ENCODE measurements at places on chromosomes 13 and 19.

- no peak for DNase-seq
Measured at GRCh38 chr13:28137596-28137995, 749 bp upstream of the PAN3 start.

DNA sequence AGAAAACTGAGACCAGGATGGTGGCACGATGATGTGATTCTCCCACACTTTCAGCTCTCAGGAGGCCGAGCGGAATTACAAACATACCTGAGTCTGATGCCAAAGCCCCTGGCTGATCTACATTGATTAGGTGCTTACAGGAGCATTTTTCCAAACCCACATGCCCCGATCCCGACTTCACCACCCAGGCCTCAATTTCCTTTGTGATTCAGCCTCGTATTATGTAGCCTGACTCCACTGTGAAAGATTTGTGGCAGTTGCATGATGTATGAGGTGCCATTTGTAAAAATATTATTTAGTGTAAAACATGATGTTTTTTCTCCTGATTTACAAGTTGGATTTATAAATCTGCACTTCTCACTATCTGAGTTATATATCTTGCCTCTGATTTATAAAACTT, 118.0 kb downstream of the TSHZ3 start:
- no peak for DNase-seq

GRCh38 chr19:1769645-1769985, 16.3 kb downstream of the ONECUT3 start:
- DNase-seq, result no peak

DNA sequence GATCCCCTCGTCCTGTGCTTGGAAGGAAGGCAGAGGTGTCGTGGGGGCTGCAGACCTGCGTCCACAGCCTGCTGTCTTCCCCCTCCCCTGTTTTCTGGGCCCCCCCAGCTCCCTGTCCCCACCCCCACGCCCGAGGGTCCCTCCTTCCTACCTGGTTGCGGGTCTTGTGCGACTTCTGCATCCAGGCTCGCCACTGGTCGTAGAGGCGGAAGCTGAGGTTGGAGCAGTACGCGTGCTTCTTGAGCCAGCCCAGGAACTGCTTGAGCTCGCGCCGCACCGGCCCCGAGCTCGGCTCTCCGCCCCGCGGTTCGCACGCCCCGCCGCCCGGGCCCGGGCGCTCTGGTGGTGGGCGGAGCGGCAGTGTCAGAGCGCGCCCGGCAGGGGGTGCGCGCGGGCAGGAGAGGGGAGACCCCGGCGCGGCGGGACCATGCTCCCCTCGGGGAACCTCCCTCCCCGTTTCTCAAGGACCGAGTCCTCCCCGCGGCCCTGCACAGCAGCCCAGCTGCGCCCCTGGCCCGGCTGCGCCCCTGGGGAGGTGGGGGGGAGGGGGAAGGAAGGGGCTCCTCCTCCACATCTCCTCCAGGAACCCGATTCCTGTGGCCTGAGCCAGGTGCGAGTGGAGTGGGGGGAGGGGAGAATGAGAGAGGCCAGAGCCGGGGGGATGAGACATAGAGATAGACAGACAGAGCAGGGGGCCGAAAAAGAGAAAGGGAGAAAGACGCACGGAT, 5.7 kb downstream of the REX1BD start:
- DNase-seq, result peak; percentile 53

GRCh38 chr19:13334801-13335481, 171.3 kb downstream of the CACNA1A start:
- no peak for DNase-seq

DNA sequence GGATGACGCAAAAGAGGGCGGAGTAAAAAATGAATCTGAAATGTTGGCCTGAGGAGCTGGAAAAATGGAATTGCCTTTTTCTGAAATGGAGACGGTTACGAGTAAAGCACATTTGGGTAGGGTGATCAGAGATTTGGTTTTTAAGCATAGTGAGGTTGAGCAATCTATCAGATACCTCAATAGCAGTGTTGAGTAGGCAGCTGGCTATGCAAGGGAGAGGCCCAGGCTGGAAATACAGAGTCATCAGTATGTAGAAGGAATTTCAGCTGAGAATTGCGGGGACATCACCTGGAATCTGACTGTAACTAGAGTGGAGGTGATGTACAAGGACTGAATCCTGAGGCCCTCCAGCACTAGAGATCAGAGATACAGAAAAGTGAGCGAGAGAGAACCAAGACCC, 224.8 kb downstream of the LMO7 start:
- DNase-seq, result no peak

DNA sequence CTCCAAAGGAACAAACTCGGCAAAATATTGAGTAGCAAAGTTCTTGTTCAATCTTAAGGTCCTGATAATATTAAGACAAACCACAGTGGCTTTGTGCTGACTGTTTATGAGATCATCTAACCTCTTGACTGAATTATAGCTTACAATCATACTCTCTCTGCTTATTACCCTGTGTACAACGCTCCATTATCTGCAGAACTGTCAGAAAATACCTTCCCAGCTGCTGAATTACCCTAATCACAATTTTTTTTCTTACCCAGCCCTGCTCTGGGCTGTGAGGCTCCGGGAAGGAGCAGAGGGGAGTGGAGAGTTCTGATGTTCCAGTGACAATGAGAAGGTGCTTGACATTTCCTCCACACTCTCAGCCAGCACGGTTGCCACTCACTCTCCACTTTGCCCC, 64.8 kb downstream of the DCT start:
- DNase-seq, result no peak

GRCh38 chr19:35734889-35735288, 7.4 kb downstream of the IGFLR1 start:
- no peak for DNase-seq

GRCh38 chr19:4304538-4305256, at the start of gene FSD1:
Gene FSD1 (plus strand): TSS chr19:4304598. CDS start chr19:4304747, 149 bp downstream.
- peak; percentile 48 for DNase-seq

GRCh38 chr13:113299951-113300350, 2.9 kb downstream of the LAMP1 start:
- no peak for DNase-seq

DNA sequence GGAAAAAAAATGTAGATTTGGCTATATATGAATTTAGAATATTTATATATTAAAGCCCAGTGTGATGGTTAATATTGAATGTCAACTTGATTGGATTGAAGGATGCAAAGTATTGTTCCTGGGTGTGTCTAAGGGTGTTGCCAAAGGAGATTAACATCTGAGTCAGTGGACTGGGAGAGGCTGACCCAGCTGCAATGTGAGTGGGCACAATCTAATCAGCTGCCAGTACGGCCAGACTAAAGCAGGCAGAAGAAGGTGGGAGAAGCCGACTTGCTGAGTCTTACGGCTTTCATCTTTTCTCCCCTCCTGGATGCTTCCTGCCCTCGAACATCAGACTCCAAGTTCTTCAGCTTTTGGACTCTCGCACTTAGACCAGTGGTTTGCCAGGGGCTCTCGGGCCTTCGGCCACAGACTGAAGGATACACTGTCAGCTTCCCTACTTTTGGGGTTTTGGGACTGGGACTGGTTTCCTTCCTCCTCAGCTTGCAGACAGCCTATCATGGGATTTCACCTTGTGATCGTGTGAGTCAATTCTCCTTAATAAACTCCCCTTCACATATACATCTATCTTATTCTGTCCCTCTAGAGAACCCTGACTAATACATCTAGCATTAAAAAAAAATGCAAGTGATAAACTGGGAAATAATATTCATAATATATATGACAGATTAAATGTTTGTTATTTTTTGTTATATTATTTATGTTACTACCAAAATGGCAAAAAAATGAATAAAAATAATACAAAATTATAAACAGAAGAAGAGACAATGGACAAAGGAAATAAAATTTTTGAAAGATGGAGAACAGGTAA, 122.4 kb downstream of the DLEU7 start:
- no peak for DNase-seq

- no peak for DNase-seq
Measured at GRCh38 chr19:30011051-30011578, 69.1 kb downstream of the URI1 start.

- no peak for DNase-seq
Measured at GRCh38 chr19:1979017-1979416, 36.5 kb downstream of the BTBD2 start.

- DNase-seq, result no peak
Measured at GRCh38 chr13:30133554-30133912, 173.8 kb downstream of the KATNAL1 start.

DNA sequence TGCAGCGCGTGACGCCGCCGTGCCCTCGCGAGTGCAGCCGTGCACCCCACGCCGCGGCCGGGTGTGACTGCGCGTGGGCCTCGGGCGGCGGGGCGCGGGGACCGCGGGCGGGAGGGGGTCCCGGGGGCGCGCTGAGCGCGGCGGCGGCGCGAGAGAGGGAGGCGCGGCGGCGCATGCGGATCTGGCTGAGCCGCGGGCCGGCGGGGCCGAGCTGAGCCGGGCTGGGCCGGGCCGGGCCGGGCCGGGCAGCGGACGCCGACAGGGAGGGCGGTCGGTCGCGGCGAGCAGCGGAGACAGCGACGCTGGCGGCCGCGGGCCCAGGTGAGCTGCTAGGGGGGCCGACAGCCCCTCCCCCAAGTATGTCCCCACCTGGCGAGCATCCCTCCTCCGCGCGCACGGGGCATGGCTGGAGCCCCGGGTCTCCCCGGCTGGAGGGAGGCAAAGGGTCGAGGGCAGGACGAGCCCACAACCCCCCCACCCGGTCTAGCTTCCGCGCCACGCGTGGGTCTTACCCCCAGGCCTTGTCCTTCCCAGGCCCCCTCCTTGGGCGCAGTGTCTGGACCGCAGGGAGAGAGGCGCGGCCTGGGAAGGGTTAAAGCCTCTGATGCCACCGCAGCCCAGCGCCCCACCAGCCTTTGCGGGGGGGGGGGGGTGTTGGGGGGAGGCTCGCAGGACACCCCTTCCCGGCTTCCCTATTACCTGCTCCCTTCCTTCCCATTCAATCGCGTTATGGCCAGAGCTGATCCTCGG, at the start of gene SPTBN4:
Gene SPTBN4, plus strand, starts transcription at position 17 of the 750 bp plus-strand sequence. CDS start 5,621 bp downstream, outside the sequence.
- DNase-seq, result no peak

GRCh38 chr13:59750860-59751259, 412.9 kb downstream of the DIAPH3 start:
- no peak for DNase-seq

GRCh38 chr13:81425286-81425685, 1084.4 kb upstream of the SPRY2 start:
- DNase-seq, result no peak

- DNase-seq, result peak; percentile 68
Measured at GRCh38 chr19:49987159-49987698, 26.3 kb upstream of the SIGLEC11 start.

GRCh38 chr13:48492470-48493065, 40.3 kb downstream of the RCBTB2 start:
- DNase-seq, result no peak

- peak; percentile 54 for DNase-seq
Measured at GRCh38 chr19:15463861-15464371, 428 bp downstream of the RASAL3 start.

DNA sequence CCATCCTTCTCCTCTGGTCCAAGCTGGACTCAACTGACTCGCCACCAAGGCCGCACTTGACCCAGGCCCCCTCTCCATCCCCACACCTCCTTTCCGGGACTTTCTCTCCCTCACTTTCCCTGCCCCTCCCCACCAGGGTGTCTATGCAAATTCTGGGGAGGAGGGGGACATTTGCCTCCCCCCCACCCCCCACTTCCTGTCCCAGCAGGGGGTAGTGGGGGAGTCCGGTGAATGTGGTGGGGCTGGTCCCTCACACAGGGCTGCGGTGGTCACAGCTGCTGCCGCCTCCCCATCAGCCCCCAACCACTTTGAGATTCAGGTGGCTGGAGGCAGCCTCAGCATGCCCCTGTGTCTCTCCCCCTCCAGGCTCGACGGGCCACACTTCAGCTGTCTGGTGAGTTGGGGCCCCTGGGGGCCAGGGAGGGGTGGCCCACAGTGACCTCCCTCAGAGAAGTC, 870 bp downstream of the SPIB start:
- no peak for DNase-seq
